AG04449 (cell line): ENCODE measurements at places on chromosomes 7 and 10.

- no peak for DNase-seq
Measured at GRCh38 chr7:43431020-43431595, 151.8 kb upstream of the STK17A start.

GRCh38 chr7:65269150-65269856 is 104.4 kb upstream of the ZNF92 start:
- no peak for DNase-seq

GRCh38 chr7:141280100-141280499 is 206.2 kb downstream of the TMEM178B start:
- DNase-seq = no peak

GRCh38 chr7:1696671-1697498 is 26.8 kb downstream of the ELFN1 start:
- no peak for DNase-seq

GRCh38 chr10:35335133-35336083 is 901 bp upstream of the CCNY start:
- DNase-seq = no peak

DNA sequence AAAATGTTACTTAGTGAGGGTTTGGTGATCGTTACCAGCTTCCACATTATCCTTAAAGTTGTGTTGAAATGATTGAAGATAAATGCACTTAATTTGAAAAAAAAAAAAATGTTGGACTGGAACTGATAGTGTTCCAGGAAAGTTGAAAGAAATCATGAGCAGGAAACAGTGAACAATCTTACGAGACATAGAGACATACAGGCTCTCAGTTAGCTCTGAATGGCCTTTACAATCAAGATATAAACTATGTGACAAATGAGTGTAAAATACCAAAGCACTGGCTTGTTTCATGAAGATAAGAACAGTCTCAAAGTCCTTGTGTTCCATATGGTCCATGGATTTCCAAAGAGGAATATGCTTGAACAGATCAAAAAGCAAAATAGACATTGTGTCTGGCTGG is 430.1 kb upstream of the ETV1 start:
- no peak for DNase-seq

DNA sequence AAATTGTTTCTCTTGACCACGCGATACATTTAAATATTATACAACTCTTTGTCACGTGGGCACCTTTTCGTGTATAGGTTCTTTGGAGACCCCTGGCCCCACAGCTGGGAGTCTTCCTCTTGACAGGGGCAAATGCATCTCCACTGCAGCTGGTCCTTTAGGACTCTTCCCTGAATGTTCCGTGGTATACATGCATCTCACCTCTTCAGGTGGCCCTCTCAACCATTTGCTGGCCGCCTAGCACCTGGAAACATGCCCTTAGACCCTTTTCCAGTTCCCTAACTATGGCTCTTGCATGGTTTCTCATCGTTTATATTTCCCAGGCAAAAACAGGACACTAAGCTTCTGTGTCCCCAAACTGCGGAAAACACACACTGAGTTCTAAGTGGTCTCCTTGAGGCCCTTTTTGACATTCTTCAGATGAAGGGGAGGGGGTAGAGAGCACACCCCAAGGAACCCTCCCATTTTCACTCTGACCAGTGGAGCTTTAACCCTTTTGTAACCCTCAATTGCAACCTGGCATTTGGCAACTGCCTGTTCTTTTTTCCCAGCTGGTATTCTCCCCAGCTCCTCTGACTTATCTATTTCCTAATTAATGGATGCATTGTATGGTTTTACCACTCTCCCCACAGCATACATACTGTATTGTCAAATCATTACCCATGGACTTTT is 20.6 kb downstream of the HNRNPA2B1 start:
- DNase-seq = no peak

GRCh38 chr10:133350950-133351329 is 3.8 kb downstream of the PRAP1 start:
- DNase-seq = no peak

GRCh38 chr7:128120116-128120515 is 88.9 kb upstream of the LRRC4 start:
- DNase-seq = no peak

GRCh38 chr10:71999360-72000072 is 35.3 kb downstream of the CHST3 start:
- DNase-seq = no peak

DNA sequence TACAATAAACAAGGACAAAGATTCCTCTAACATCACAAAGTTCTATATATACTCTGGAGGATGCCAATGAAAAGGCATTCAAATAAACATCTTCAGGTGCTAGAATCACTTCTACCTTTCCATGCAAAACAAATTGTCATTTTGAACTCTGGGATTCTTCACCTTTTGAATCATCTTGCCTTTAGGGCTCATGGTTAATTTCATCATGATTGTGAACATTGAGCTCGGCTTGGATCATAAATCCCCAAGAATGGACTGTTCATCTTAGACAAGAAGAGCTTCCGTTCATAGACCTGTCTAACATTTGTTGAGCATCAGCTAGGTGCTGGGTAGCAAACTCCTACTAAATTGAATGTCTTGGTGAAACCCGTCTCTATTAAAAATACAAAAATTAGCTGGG is 212.2 kb downstream of the TNS3 start:
- no peak for DNase-seq

GRCh38 chr7:30877015-30877769 is 34.5 kb upstream of the AQP1 start:
- no peak for DNase-seq

- no peak for DNase-seq
Measured at GRCh38 chr7:38232502-38233366, 40.7 kb downstream of the TARP start.

DNA sequence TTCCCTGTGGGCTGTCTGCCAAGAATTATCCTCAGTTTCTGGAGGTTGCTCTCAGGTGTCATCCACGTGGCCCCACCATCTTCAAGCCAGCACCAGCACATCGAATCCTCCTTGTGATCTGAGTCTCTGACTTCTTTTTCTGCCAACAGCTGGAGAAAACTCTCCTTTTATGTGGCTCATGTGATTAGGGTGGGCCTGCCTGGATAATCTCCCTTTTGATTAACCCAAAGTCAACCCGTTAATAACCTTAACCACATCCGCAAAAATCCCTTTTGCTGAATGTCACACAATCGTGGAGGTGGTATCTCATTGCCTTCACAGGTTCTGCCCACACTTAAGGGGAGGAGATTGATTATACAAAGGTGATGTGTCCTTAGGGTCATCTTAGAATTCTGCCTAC is 73.8 kb downstream of the LRGUK start:
- DNase-seq = no peak

- DNase-seq = no peak
Measured at GRCh38 chr7:38893061-38893460, 15.9 kb downstream of the VPS41 start.

- DNase-seq = no peak
Measured at GRCh38 chr10:59779756-59780533, 26.7 kb upstream of the MRLN start.

DNA sequence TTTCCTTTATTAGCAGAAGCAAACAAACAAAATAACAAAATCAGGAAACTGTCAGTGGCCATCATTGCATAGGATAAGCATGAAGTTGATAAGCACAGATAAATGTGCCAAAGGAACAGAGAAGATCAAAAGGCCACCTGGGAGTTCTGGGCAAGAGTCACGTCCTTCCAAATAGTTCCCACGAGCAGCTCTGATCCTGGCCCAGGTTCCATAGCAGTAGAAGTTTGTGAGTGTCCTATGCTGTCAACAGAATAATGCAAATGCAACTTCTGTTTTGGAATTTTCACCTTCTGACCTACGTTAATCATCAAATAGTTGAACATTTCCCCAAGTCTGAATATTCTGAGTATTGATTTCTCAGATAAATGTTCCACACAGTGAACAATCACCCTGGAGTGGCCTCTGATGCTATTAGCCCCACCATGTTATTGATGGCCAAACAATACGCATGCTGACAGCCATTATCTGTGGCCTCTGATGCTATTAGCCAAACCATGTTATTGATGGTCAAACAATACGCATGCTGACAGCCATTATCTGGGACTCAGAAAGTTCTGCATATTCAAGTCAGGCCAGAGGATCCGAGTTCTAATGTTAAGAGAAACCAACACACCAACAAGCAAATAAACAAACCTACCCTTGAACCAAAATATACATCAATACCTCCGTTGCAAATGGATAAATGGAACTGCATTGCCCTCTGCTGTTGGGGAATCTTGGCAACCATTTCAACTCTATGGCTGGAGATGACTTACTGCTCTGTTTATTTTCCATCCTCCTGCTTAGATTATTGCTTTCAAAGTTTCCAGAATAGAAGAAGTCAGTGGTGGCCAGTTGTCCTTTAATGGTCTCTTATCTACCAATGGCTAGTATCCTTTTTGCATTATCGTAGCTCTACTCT is 63.3 kb downstream of the MRC1 start:
- DNase-seq = no peak
